ENCODE measurements at places on chromosomes 2 and 18. TPM values are rescaled to one million over a fixed set of nuclear protein-coding genes. Genes with fewer than 3 reads are reported as not detected.
A peak's percentile ranks its signal among the peaks of the same experiment; 100 is the strongest.

DNA sequence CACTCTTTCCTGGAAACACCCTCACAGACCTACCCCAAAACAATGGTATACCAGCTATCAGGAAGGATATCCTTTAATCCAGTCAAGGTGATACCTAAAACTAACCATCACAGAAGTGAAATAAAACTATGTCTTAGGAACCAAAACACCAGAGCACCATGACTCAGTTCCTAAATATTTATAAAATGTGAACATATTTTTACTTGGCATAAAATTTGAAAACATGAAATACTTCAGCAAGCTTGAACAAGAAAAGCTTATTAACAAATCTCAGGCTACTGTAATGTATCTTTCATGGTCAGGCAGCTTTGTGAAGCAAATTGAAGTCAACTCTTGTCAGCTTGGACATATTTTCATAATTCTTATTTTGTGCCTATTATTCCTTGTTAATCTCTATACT lies 440.8 kb upstream of the CDH20 start:
- DNase-seq = no peak

- DNase-seq = no peak
These were observed 7.9 kb downstream of the PKP4 start for GRCh38 chr2:158464426-158465281.

- DNase-seq = no peak
These were observed 173.1 kb upstream of the STON1 start for GRCh38 chr2:48356701-48357325.

DNA sequence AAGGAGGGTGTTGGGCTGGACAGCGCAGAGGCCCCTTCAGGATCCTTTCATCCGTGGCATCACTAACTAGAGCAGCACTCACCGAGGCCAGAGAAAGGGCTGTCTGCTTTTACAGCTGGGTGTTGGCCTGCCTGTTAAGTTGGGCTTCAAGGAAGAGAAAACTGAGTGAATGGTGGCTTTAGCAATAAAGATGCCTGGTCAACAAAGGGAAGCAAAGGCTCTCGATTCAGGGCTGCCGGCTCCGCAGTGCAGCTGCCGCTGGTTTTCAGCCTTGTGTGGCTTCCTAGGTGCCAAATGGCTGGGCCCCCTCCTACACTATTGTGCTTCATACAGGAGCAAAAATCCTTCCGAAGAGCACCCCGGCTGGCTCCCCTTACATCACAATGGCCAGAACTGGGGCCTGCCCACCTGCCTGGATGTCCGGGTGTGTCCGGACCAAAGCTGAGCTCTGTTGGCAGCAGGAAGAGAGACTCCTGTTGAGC lies 61.0 kb upstream of the GPR45 start:
- DNase-seq = no peak

DNA sequence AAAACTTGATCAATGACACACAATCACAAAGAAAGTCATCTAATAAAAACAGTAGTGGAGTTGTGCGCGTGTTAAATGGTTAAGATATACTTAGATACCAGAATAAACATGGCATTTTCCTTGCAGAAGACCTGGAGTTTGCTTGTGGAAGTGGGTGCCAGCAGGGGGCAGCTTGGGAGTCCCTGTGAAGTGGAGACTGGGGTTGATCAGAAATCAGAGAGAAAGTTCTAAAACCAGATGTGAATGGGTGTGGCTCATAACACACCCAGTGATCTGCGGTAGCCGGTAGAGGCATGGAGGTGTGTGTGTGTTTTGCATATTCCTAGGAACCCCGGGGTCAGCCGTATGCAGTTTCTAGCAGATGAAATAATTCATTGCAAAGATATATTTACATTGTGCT lies 300.1 kb upstream of the TRIB2 start:
- DNase-seq = peak; percentile 57

DNA sequence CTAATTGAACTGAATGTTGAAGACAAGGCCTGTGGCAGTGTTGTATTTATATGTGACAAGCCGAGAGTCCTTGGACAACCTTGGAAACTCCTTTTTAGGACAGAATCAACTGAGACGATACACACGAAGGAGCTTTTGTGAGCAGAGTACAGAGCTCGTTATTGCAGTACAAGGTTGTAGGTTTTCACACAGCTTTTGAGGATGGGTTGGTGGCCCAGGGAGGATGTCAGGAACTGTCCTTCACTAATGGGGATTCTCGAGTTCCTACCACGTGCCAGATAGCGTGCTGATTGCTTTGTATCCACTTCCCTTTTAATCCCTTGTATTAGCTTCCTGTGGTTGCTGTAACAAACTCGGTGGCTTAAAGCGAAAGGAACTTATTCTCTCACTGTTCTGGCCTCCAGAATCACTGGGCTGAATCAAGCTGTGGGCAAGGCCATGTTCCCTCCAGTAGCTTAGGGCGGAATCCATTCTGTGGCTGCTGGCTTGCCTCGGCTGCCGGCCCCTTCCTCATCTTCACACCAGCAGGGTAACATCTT lies 20.2 kb downstream of the INPP4A start:
- DNase-seq = no peak

Gene FOXD4L1
- not detected for total RNA-seq

Gene CCDC74B
- 0.34 TPM for total RNA-seq

Gene FAM110C
- 6.9 TPM for total RNA-seq
